ENCODE measurements at places on chromosomes 2 and 18.

GRCh38 chr2:23827287-23827686 is 99.6 kb downstream of the ATAD2B start:
- DNase-seq, result no peak
- no peaks in the 10 kb centered on the region for H3K27me3 ChIP-seq
- no peak overlapping the region for H3K27ac ChIP-seq
- peaks cover 14% of the 10 kb centered on the region for H3K36me3 ChIP-seq

- no peak for DNase-seq
- H3K36me3 ChIP-seq, result no peaks in the 10 kb centered on the region
- H3K4me3 ChIP-seq, result no peak overlapping the region
- H3K27me3 ChIP-seq, result peaks cover 2% of the 10 kb centered on the region
- no peaks in the 10 kb centered on the region for H3K4me1 ChIP-seq
These were observed 30.0 kb downstream of the DTNA start for GRCh38 chr18:34740101-34740500.

DNA sequence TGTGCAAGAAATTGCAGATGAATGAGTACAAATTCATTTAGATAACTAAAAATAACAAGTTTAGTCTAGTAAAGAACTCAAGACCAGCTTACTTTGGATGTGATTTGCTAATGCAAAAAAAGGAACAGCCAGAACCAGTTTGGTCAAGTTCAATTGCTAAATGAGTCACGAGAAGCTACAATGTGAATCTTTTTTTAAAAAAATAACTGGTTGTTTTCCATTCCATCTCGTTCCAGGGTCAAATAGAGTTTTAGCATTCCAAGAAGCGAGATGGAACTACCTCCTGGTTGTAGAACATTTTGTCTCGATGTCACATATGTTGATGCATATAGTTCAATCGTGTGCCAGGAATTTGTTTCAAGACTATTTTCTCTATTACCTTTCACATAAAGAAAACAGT is 65.0 kb upstream of the IKZF2 start:
- DNase-seq, result no peak
- no peak overlapping the region for H3K27ac ChIP-seq
- H3K4me1 ChIP-seq, result peaks cover 24% of the 10 kb centered on the region
- H3K4me3 ChIP-seq, result no peak overlapping the region
- no peaks in the 10 kb centered on the region for H3K36me3 ChIP-seq

GRCh38 chr2:8394131-8394530 is 287.7 kb upstream of the ID2 start:
- DNase-seq, result peak; percentile 29
- no peaks in the 10 kb centered on the region for H3K36me3 ChIP-seq
- peak overlapping the region; percentile 22 for H3K27ac ChIP-seq
- H3K4me1 ChIP-seq, result peaks cover 11% of the 10 kb centered on the region

DNA sequence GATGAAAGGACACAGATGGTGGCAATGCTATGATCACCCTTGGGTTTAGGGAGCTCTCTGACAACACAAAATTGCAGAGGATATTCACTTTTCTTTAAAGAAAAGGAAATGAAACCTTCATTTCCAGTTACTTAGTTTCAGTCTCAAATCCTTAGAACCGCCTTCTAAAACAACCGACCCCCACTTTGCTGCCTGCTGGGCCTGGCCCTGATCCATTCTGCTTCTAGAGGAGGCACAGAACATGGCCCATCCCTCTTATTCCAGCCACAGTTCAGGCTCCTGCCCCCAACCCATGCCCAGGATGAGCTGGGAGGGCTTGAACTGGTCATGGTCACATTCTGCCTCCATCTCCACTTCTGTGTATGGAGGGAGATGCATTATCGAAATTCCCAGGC is 311.6 kb downstream of the EN1 start:
- no peaks in the 10 kb centered on the region for H3K27me3 ChIP-seq
- H3K4me1 ChIP-seq, result no peaks in the 10 kb centered on the region
- no peak overlapping the region for H3K27ac ChIP-seq
- no peaks in the 10 kb centered on the region for H3K36me3 ChIP-seq
- H3K4me3 ChIP-seq, result no peak overlapping the region
